ENCODE measurements at places on chromosomes 13 and 19. TPM values are rescaled to one million over a fixed set of nuclear protein-coding genes. Genes with fewer than 3 reads are reported as not detected.

Gene HCST
- 1.1 TPM for total RNA-seq

Gene PIP5K1C
- total RNA-seq: 32.7 TPM

Gene PCDH9
- total RNA-seq: 5.7 TPM

Gene KLK8
- not detected for total RNA-seq

Gene LRP3
- 11.0 TPM for total RNA-seq

Gene PTH2
- total RNA-seq: not detected

Gene CBLC
- total RNA-seq: 0.15 TPM

Gene BEST2
- total RNA-seq: under 0.01 TPM

Gene SELENOW
- 325 TPM for total RNA-seq

Gene SPACA4
- total RNA-seq: not detected

Gene CCDC70
- total RNA-seq: not detected

Gene FGF14
- under 0.01 TPM for total RNA-seq

Gene IFNL1
- total RNA-seq: not detected

Gene ZNF540
- 1.1 TPM for total RNA-seq

Gene ELF1
- 79.3 TPM for total RNA-seq

Gene ZNF221
- 7.9 TPM for total RNA-seq
